ENCODE measurements at places on chromosomes 13 and 19.
A peak's percentile ranks its signal among the peaks of the same experiment; 100 is the strongest.

DNA sequence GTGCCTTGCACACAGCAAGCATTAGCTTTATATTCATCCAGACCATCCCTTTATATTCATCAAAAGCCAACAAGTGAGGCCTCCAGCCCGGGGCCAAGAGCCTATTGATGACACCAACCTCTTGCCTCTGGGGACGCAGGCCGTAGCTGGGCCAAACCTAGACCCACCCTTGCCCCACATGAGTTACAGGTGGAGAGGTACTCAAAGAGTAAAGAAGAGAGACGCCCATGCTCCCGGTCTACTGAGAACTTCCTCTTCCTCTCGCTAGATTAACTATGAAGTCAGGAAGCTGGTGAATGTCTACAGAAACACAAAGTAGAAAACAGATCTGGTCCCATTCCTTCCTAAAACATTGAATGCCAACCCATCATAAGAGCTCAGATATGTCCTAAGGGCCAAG lies 3.8 kb upstream of the MLNR start:
- no peak for DNase-seq

- no peak for DNase-seq
These were observed 129.1 kb upstream of the HTR2A start for GRCh38 chr13:47025791-47026447.

GRCh38 chr13:43698758-43699157 lies 88.0 kb downstream of the ENOX1 start:
- no peak for DNase-seq

DNA sequence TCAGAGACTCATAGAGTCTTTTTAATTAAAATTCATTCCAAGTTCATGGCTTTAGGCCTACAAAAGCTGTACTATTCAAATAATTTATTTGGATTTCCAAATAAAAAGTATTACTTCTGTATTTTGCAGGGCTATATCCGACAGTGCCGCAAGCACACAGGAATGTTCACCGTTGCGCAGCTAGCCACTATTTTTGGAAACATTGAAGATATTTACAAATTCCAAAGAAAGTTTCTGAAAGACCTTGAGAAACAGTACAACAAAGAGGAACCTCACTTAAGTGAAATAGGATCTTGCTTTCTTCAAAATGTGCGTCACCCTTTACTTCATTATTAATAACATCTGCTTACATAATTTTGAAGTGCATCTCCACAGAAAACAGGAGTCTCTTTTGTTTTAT lies 20.5 kb upstream of the C1QTNF9 start:
- DNase-seq = no peak

DNA sequence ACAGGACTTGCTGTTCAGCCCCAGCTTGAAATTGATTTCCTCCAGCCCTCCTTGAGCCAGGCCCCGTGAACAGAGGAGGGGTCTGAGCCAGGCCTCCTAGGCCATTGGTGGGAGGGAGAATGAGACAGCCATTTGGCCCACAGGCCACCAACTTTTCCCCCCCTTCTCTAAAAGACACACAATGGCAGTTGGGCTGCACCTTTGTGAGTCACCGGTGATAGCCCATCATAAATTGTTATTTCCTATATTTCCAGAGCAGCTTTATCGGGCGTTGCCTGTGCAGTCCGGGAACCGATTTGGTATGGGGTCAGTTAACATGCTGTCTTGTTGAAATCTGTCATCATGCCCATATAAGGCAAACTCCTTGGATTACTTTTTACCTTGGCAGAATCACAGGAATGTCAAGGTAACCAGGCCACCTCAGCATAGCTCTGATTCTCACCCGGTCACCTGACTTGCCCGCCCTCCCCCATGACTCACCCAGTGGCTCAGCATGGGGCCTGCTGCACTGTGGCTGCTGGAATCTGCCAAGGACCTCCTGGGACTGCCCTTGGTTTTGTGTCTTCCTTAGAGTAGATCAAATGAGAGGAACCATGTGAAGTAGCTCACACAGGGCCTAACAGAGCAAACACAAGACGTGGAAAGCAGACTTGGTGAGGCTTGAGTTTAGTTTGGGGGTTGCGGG lies 36.1 kb downstream of the ACTN4 start:
- no peak for DNase-seq

- no peak for DNase-seq
These were observed 6.7 kb downstream of the KCNJ14 start for GRCh38 chr19:48461982-48462655.

- DNase-seq = no peak
These were observed 9.2 kb downstream of the FCAR start for GRCh38 chr19:54883228-54883627.

GRCh38 chr19:38634757-38635482 lies 12.5 kb upstream of the ACTN4 start:
- DNase-seq = peak; percentile 52

DNA sequence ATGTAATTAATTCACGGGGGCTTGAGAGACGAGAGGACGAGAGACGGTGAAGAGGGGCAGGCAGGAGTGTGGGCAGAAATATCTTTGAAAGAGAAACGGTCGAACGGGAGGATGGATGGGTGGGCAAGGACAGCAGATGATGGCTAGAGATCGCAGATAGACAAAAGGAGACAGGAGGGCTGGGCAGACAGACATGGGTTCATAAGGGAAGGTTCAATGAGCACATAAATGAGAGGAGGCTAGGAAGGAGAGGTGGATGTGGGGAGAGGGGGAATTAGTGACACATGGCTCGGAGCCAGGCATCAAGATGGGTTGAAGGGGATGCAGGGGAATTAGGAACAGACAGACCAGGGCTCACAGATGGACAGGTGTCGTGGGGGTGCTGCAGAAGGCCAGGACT lies 1.1 kb downstream of the SYT3 start:
- DNase-seq = no peak

GRCh38 chr13:41443969-41444368 lies 13.4 kb upstream of the RGCC start:
- DNase-seq = no peak

- DNase-seq = no peak
These were observed 237.5 kb downstream of the COG6 start for GRCh38 chr13:39892721-39893685.

Data from T follicular helper cell (primary cell).